ENCODE measurements at places on chromosomes 3 and 15.

- DNase-seq, result peak; percentile 63
These were observed 14.2 kb downstream of the ATXN7 start for GRCh38 chr3:63877737-63878393.

DNA sequence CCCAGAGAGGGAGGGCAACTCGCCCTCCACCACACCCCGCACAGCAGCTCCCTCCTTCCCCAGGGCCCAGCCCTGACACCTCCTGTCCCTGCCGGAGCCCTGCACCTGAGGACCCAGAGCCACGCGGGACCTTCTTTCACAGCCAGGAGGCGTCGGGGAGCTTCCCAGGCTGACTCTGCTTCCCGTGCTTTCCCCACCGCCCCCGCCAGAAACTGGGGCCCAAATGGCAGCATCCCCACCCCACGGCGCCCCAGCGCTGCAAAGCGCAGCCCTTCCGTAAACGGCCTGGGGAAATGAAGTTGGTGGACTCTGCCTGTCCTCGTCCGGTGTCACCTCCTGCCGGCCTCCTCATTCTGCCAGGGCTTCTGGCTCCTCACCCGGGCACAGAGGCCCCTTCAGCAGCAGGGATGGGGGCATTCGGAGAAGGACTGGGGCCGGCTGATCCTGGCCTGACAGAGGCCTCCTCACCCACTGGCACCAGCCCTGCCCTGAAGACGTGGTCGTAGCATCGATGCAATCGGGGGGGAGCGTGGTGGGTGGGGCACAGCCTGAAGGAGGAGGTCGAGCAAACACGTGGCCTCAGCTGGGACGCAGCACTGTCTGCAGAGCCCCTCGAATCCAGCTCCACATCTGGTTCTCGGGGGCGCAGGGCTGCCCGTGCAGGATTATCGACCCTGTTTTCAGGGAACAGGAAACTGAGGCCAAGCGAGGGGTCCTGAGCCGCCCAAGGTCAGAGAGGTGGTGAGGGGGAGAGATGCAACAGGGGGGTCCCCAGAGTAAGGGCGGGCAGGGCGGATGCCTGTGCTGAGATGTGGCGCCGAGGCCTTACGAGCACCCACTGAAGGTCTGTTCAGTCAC lies 235.4 kb downstream of the XXYLT1 start:
- DNase-seq, result no peak

DNA sequence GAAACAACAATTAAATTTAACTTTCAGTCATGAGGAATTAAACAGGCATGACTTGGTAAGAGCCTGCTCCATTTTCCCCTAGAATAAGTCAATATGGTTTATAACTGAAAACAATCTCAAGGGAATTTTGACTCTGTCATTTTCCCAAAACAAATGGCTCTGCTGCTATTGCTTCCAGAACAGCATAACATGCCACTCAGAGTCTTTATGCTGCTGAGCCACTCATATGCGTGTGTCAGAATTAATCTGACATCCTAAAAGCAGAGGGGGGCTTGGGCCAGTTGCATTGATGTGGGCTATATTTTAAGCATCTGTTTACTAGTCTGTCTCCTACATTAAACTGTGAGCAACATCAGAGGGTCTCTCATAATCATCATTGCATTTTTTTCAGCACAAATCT lies 111.1 kb upstream of the ABI3BP start:
- no peak for DNase-seq

- no peak for DNase-seq
These were observed 33.9 kb downstream of the PLCL2 start for GRCh38 chr3:16918683-16919025.

- no peak for DNase-seq
These were observed 11.3 kb downstream of the UBR1 start for GRCh38 chr15:43094416-43095030.

DNA sequence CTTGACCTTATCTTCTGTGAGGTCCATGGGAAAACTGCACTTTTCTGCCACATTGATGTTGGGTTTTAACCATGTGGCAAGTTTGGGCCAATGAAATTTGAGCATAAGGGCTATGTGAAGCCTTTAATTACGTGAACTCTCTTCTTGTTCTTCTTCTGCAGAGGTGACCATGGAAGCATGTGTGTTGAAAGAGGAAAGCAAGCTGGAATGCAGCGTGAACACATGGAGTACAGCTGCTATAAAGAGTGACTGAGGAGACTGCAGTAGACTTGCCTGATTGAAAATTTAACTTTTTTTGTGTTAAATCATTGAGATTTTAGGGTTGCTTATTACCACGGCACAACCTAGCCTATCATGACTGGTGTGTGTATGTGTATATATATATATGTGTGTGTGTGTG lies 347.3 kb downstream of the ZIC1 start:
- no peak for DNase-seq

GRCh38 chr15:40239404-40239692 lies 485 bp downstream of the PAK6 start:
- DNase-seq, result no peak

GRCh38 chr3:101095693-101096430 lies 102.6 kb upstream of the ABI3BP start:
- no peak for DNase-seq

- no peak for DNase-seq
These were observed 44.7 kb upstream of the INO80 start for GRCh38 chr15:41160639-41161315.

- DNase-seq, result no peak
These were observed 37.1 kb upstream of the RGMA start for GRCh38 chr15:93126148-93126547.

DNA sequence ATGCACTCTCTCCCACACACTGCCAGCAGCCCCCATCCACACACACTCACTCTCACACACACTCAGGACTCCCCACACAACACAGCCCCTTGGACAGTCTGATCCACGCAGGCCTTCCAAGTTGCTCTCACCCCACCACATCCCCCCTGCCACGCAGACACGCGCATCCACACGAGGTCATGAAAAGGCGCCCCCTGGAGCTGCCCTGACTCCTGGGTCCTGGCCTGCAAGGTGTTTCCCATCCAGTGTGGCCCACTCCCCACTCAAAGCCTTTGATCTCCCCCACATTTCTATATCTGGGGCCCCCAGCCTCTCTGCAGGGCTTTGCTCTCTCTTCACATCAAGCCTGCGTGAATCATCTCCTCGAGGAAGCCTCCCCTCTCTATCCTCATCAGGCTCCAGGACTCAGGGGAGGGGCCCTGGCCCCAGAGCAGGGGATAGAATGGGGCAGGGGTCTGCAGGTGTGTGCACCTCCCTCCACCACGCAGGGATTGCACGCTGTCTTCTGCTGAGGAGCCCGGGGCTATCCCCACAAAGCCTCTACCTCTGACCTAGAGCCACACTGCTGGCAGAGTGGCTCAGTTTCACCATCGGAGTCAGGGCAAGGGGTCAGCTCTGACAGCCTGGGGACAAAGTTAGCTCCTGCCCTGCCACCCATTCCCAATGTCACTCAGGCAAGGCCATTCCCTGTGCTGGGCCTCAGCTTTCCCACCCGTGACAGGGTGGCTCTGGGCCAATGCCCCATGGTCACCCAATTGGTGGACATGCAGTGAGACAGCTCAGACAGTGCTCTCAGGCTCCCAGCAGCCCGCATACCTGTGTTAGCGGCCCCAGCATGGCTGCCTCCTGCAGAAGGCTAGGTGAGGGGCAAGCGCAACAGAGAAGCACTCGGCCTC lies 6.4 kb downstream of the MYL3 start:
- no peak for DNase-seq

- DNase-seq, result peak; percentile 40
These were observed 7.0 kb upstream of the RNF111 start for GRCh38 chr15:58980351-58980939.

GRCh38 chr15:99603828-99604227 lies 38.0 kb downstream of the MEF2A start:
- DNase-seq, result no peak

GRCh38 chr3:70919661-70920060 lies 607.2 kb upstream of the MDFIC2 start:
- DNase-seq, result no peak

- DNase-seq, result peak; percentile 89
These were observed 509.1 kb downstream of the SHQ1 start for GRCh38 chr3:72338942-72339669.

- no peak for DNase-seq
These were observed 18.9 kb downstream of the IL1RAP start for GRCh38 chr3:190532731-190533203.

- no peak for DNase-seq
These were observed 42.5 kb downstream of the ZBTB38 start for GRCh38 chr3:141410846-141411245.

DNA sequence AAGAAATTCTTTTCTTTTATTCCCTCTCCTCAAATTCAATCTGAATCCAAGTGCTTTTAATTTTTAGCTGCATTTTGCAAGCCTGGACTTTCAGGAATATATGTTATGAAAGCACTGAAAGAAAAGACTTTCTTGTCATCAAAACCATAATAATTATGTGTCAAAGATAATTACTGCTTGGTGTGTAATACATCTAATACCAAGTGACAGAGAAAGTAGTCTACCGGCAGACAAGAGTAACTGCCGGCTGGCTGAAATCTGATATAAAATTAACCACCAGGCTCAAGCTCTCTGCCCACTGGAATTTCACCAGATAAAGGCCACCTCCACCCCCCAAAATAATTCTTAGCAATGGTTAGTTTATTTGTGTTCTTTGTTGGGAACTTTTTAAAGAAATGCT lies 220.9 kb upstream of the CDIN1 start:
- DNase-seq, result no peak

GRCh38 chr3:100072326-100073048 lies 41.8 kb downstream of the FILIP1L start:
- no peak for DNase-seq

DNA sequence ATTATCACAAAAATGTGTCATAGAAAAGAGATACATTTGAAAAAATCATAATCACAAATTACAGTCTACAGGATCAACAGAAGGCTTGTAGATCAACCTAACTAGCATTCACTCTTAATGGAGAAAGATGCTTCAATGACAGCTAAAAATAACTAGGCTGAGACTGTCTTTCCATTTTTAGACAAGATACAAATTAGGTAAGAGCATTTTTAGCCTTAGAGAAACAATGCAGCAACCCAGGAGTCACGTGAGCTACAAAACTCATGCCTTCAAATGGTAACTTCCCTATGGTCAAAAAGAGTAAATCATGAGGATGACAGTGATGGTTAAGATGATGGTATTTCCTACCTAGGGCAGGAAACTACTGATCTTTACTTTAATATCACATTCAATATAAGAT lies 415.4 kb downstream of the MAGI1 start:
- DNase-seq, result no peak

DNA sequence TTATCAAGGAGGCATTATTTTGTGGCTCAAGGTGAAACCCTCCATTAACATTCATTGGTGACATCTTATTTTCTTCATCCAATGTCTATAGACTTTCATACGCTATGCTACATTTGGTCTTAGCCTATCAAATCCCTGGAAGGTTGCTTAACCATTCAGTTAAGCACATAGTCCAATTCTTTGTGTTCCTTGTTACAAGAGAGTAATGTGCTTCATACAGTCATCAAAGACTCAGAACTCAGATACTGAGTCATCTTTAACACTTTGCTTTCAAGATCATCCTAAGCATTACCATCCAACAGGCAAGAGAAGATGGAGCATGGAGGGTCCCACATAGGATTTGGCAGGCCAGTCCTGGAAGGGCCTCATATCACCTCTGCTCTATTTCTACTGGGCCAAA lies 1202.1 kb downstream of the ROBO1 start:
- no peak for DNase-seq

DNA sequence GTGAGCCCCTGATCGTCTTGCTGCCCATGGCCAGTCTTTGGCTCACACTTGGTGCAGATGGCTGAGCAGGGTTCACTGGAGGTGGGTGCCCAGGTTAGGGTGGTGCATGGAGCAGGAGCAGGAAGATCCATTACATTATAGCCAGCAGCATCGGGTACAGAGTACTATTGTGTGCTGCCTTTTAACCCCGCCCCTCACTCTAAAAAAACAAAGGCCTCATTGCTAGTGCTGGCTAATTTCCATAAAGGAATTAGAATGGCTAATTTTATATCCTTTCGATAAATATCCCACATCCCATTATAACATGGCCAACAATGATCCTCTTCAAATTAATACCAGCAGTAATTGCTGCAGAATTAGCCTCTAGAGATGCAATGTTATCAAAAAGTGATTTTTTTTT lies 45.8 kb upstream of the PPP4R2 start:
- DNase-seq, result no peak

DNA sequence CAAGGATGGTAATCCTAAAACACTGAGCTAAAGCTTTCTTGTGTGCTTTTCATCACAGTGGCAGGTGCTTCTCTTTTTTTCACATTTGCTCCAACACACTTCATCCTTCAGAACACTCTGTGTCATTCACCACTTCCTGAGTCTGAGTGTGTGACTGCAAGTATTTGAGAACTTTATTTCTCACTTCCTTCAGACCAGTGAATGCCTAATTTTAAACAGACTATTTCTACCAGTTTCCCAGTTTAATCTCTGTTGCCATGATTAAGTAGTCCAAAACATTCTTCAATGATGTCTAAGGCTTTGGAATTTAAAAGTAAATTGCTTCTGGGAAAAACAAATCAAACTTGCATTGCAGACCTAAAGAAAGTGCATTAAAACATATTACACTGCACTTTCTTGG lies 541.2 kb downstream of the RBMS3 start:
- peak; percentile 66 for DNase-seq

GRCh38 chr15:86802244-86802643 lies 722.6 kb downstream of the AGBL1 start:
- DNase-seq, result no peak

DNA sequence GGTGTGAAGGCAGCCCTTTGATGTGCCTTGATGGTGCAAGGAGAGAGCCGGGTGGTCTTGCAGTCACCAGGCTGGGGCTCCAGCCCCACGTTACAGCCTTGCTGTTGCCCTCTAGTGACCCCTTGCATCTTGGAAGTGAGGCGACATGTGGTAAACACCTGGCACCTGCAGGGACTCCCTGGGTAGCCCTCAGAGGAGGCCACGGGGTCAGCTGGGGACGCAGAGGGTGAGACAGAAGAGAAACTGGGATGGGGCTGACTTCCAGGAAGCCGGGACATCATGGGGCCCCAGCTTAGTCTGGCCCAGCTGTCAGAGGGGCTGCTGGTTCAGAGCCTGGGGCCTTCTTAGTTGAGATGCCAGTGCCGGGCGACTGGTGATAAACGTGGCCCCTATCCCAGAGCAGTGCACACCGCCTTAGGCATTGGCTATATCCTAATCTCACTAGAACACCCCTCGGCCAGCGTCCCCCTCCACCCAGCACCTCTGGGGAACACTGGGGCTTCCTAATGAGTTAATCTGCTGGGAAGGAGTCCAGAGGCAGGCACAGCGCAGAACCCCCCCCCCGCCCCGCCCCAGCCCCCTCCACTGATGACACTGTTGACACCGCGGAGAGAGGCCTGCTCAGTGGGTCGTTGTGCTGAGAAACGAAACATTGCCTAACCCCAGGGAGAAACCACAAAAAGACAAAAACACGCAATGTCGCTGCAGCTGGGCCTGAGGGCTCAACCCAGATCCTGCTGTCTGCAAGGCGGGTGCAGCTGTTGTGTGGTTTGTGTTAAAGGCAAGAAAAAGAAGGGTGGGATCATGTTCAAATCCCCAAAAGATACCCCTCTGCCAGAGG lies 60.5 kb upstream of the KLF13 start:
- peak; percentile 55 for DNase-seq

GRCh38 chr15:22780267-22780666 lies 6.2 kb upstream of the NIPA1 start:
- no peak for DNase-seq

Measured in AG08395 (cell line).